ENCODE measurements at places on chromosomes 5 and 9. TPM values are rescaled to one million over a fixed set of nuclear protein-coding genes. Genes with fewer than 3 reads are reported as not detected.

DNA sequence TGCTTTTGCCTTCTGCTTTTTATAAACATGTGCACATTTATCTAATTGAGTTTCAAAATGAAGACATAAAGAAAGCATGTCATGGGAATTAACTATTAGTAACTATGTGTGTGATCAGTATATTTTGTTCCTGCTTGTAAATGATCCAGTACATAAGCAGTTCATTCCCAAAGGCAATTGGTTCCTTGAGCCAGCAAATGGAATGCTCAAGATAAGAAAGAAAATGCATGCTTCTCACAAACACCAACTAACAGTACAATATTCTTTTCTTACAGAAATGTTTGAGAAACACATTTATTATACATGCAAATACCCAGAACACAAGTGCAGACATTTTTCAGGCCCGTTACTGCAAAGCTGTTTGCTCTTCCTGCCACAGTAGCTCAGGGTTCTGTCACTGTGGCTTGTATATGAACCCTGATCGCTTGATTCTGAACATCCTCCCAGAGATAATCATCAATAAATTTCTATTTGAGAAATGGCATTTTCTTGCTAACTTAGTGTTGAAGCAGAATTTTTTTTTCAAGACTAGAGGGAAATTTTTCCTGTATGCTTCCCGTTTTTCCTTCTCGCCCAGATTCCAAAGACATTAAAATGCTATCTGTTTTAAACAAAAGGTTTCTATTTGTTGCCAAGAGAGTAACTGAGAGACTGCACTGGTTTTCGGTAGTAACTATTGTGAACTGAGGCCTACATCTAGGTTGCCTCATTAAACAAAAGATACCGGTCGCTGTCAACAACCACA lies 1.9 kb downstream of the GNAQ start:
- no peak for DNase-seq

- DNase-seq: no peak
These were observed 191.4 kb downstream of the ARHGAP26 start for GRCh38 chr5:142961440-142962173.

The ZNF366 gene
- total RNA-seq: not detected

DNA sequence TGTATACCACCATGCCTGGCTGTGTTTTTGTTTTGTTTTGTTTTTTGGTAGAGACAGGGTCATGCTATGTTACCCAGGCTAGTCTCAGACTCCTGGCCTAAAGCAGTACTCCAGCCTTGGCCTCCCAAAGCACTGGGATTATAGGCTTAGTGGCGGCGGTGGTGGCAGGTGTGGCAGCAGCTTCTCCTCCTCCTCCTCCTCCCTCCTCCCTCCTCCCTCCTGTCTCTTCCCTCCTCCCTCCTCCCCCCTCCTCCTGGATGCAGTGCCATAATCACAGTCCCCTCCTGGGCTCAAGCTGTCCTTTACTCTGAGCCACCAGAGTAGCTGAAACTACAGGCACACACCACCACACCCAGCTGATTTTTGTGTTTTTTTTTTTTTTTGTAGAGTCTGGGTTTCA lies 71.2 kb downstream of the UHRF2 start:
- no peak for DNase-seq

DNA sequence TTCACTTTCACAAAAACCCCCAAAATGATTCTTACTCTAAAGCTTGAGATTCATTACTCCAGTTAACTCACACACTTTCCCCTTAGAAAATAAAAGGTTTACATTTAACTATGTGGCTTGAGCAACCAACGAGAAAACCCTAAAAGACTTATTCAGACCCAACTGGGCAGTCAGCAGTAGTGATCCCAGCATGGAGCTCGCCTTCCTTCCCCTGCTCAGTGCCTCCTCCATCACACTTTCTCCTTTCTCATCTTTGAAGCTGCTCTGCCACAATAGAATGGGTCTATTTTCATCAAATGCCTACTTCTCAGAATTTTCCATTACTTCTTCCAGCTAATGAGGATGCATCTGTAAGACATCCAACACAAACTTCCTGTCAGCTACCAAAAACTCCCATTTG lies 29.1 kb downstream of the RORB start:
- DNase-seq: peak; percentile 24

DNA sequence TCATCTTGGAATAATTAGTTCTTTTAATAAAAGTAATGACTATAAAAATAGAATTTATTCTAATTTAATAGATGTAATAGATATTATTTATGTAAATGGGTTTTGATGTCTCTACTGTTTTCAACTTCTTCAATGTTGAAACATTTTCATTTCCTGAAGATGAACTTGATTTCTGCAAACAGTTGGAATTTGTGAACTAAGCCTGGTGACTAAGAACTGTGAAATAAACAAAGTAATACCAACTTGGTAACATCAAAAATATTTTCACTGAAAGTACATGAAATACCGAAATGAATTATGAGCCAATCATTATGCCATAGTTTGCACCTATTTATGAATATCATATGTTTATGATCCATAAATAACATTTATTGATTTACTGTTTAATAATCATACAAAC lies 143.8 kb upstream of the FGF10 start:
- no peak for DNase-seq

DNA sequence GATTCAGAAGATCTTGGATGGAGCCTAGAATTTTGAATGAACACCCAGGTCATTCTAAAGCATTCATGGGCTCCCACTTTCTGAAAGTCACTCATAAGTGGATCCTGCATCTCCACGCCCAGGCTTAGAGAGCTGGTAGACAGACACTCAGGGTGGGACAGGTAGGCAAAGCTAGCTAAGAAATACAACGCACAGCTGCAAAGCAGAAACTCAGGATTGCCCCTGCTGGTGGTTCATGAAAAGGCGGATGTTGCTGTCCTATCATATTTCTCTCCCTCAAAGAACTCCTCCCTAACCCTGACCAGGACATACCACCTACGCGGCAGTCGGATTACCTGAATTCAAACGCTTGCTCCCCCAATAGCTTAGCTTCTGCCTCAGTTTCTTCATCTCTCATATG lies 226.5 kb downstream of the GLIS3 start:
- peak; percentile 82 for DNase-seq

DNA sequence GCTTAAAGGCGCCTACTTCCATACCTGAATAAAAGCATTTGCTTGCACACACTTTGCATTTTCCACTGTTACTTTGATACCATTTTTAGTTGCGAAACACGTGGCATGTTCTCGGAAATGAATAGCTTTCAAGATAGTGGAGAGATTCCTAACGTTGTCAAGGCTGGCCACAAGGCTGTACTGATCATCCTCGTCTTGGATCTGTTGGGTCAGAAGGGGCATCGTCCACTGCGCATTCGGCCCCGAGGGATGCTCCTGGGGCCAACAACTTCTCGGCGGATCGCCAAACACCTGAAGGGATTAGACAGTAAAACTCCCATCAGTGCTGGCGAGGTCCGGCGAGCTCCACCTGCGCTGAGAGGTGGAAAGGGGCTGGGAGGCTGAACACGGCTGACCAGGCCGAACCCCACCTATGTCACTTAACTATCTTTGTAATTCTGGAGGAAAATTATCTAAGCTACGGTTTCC lies 599 bp downstream of the RAD1 start:
- DNase-seq: peak; percentile 46

The SH3GL2 gene
- 8.6 TPM for total RNA-seq

DNA sequence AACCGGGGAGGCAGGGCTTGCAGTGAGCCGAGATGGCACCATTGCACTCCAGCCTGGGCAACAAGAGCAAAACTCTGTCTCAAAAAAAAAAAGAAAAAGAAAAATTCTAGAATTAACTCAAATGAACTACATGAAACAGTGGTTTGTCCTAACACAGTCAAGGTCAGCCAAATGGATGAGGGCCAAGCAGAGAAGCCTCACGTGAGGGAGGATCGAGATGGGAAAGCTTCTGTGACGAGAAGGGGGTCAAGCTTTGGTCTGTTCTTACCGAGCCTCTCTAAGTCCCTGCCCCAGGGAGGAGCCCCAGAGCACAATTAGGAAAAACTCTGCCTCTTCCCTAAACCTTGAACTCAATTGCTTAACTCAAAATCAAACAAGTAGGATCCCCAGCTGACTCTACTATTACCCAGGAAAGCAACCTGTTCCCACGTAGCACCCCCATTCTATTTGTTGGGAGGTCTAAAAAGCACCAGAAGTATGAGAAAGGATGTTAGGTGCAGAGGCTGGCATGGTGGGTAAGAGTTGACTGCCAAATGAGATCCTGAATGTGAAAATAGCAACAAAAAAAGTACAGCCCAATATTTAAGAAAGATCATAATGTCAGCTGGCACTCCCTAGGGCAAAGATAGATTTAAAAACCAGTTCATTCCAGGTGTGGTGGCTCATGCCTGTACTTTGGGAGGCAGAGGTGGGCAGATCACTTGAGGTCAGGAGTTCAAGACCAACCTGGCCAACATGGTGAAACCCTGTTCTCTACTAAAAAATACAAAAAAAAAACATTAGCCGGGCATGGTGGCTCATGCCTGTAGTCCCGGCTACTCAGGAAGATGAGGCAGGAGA lies 7.2 kb downstream of the ALDH7A1 start:
- no peak for DNase-seq

GRCh38 chr9:105432247-105432842 lies 15.5 kb upstream of the FSD1L start:
- DNase-seq: no peak

GRCh38 chr5:149141957-149142851 lies 911 bp downstream of the ABLIM3 start:
- peak; percentile 25 for DNase-seq

DNA sequence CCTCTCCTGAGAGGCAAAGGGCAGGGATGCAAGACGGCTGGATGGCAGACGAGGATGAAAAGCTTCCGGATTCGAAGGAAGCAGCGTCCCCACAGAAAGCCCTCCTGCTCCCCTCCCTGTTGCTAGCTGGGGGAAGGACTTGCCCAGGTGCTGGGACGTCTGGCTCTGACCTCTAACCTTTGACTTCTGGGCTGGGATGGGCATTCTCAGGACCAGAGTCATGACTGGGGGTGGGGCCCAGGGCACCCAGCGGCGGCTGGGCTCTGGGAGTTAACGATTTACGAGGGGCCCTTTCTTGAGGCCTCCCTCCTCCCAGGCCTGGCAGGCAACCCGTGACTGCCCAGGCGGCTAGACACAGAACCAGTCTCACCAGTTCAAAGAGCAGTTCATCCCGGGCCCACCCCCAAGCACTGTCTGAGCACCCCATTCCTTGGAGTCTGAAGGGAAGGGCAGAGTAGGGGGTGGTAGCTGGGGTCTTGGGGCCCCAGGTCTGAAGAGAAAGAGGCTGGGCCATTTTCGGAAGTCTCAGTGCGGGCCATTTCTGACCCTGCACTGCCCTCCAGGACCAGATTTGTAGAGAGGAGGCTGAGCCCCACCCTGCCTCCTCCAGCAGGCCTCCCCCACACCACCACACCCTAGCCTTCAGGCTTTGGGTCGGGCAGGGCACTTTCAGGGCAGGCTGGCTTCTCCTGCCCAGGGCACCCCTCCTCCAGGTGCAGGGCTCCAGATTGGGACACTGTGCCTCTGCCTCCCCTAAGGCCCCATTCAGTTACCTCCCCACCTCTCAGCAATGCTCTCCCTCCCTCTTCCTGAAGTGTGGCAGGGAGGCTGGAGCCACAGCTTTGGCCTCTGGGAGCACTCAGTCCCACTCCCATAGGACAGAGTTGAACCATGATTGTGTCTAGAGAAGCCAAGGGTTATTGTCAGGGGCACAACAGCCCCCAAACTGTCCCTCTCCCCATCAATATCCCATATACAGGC lies 5.0 kb upstream of the CXXC5 start:
- no peak for DNase-seq

- DNase-seq: no peak
These were observed 25.3 kb downstream of the FAM240B start for GRCh38 chr9:38694676-38695075.

GRCh38 chr5:154430466-154430865 lies 15.3 kb upstream of the SAP30L start:
- no peak for DNase-seq

DNA sequence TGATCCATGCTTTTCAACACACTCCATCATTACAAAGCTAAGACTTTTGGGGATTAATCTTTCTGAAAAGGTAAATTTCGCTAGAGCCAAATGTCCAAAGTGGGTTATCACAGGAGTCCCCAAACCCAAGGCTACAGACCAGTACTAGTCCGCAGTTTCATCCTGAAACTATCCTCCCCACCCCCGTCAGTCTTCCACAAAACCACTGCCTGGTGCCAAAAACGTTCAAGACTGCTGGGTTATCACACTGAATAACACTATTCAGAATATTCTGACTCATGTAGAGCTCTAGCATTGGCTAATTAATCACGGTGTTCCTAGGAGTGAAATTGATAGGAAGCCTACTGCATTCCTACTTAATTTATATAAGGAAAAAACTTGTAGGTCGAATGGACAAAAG lies 24.7 kb downstream of the ERP44 start:
- DNase-seq: no peak

- DNase-seq: peak; percentile 69
These were observed 937 bp upstream of the SLC26A2 start for GRCh38 chr5:149959406-149960236.

GRCh38 chr5:25241981-25242380 lies 597.2 kb upstream of the CDH10 start:
- peak; percentile 10 for DNase-seq

DNA sequence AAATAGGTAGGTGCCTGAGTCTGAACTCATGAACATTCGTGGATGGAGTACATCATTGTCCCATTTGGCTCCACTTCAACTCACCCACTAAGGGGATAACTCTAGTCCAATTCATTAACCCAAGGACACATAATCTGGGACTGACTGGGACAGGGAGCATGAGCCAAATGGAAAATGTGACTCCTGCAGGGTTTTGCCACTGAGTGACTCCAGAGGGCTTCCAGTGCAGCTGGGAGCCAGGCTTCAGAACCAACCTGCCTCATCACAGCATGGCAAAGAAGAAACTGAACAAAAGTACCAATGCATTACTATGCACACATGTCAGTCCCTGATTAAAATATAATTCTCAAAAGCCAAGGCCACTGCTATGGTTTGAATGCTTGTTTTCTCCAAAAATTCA lies 159.7 kb upstream of the SNX2 start:
- DNase-seq: no peak

The PCDHA1 gene
- total RNA-seq: 3.2 TPM
